Suppressor macrophage (primary cell): ENCODE measurements at places on chromosomes 12 and 14.
A peak's percentile ranks its signal among the peaks of the same experiment; 100 is the strongest.

GRCh38 chr14:76984787-76985375, 43.6 kb downstream of the IRF2BPL start:
- peak; percentile 5 for DNase-seq

GRCh38 chr12:103279444-103279843, 216.3 kb downstream of the C12orf42 start:
- no peak for DNase-seq

DNA sequence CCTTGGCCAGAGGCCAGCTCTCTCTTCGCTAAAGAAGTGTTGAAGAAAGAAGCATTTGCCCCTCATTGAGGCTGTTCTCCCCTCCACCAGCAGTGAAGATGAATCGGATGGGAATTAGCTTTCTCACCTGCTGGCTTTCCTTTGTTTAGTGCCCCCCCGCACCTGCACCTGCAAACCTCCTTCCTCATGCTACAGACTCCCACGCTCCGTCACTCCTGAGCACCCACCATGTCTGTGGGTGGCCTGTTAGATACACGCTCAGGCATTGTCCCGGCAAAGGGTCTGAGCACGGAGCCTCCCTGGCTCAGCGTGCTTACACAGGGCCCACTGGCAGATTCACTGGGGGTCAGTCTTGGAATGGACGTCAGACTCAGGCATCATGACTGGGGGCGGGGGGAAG, 121.6 kb downstream of the GLT1D1 start:
- no peak for DNase-seq

DNA sequence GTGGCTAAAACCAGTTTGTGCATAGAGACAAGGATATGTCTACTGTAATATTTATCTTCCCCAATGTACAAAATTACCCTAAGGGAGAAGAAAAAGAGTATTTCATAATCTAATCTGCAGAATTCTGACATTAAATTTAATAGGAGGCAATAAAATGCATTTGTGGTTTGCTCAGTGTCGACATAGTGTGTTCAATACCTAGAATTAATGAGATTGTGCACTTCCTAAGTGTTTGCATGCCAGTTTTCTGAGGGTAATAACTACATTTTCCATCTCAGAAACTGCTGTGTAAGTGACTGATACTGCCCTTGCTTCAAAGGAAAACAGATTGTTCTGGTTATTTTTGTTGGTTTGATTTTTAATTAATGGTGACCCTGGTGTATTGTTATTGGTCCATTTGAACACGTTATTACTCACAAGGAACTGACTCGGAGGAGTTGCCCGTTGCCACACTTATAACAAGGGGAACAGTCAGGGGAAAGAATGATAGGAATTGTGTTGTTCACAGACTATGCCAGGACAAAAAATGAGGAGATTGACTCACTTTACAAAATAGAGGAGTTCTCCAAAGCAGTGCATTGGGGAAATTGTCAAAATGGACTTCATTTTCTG, 960.3 kb upstream of the TMEM132C start:
- DNase-seq = no peak

- DNase-seq = peak; percentile 56
Measured at GRCh38 chr14:96363751-96364336, 518 bp downstream of the GSKIP start.

- peak; percentile 8 for DNase-seq
Measured at GRCh38 chr12:40336573-40337199, 111.9 kb downstream of the LRRK2 start.

DNA sequence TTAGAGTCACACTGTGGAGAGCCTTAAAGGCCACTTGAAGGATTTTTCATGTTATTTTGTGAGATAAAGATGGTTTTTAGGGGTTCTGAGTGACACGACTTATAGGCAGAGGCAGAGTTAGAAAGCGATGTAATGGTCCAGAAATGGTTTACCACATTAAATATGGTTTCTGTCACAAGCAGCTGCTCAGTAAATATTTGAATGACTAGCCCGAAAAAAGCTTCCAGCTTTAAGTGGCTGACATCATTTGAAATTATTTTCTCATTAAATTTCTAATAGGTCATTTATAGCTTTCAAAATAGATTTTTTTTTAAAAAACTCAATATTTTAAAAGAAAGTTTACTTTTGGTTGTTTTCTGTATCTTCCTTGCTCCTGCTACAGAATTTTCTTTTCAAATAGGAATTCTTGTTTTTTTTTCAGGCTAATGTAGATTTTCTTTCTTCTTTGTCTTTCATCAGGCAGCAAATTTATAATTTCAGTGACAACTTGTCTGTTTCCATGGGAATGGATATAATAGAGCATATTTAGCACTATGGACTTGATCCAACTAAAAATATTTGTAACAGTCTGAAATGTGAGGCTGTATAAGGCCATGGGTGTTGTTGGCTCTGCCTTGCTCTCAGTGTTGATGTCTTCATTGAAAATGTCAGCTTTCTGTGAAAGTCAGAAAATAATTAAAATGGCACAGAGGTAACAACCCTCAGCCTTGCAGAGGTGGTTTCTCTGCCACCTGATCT, 700.0 kb downstream of the TMTC2 start:
- no peak for DNase-seq

DNA sequence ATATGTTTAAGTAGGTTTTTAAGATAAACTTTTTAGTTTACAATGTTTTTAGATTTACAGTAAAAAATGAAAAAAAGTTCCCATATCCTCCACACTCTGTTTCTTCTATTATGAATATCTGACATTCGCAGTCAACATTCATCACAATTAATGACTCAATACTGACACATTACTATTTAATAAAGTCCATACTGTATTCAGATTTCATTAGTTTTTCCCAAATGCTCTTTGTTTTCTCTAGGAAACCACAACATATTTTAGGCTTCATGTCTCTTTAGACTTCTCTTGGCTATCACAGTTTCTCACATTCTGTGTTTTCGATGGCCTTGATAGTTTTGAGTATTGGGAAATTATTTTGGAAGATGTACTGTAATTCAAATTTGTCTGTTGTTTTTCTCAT, 399.8 kb downstream of the SLC6A15 start:
- no peak for DNase-seq

- no peak for DNase-seq
Measured at GRCh38 chr12:25788707-25789442, 169.6 kb upstream of the RASSF8 start.

- no peak for DNase-seq
Measured at GRCh38 chr14:68671909-68672308, 121.0 kb downstream of the ZFP36L1 start.

- no peak for DNase-seq
Measured at GRCh38 chr14:65432361-65432948, 19.9 kb downstream of the FUT8 start.

GRCh38 chr12:81295251-81295650, 217.4 kb downstream of the ACSS3 start:
- DNase-seq = no peak

- no peak for DNase-seq
Measured at GRCh38 chr14:85475113-85475512, 54.8 kb upstream of the FLRT2 start.

GRCh38 chr12:24695657-24696329, 253.1 kb downstream of the BCAT1 start:
- no peak for DNase-seq

DNA sequence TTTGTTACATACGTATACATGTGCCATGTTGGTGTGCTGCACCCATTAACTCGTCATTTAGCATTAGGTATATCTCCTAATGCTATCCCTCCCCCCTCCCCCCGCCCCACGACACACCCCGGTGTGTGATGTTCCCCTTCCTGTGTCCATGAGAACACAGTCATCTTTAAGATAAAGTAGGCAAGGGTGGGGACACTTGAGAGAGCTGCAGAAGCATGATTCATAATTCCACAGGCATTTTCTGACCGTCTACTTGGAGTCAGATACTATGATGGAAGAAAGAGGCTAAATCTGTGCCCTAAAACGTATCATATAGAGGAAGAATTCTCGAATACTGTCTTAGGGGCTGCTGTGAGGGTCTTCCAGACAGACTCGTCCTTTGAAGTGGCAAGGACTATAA, 145.9 kb upstream of the VASH1 start:
- no peak for DNase-seq

DNA sequence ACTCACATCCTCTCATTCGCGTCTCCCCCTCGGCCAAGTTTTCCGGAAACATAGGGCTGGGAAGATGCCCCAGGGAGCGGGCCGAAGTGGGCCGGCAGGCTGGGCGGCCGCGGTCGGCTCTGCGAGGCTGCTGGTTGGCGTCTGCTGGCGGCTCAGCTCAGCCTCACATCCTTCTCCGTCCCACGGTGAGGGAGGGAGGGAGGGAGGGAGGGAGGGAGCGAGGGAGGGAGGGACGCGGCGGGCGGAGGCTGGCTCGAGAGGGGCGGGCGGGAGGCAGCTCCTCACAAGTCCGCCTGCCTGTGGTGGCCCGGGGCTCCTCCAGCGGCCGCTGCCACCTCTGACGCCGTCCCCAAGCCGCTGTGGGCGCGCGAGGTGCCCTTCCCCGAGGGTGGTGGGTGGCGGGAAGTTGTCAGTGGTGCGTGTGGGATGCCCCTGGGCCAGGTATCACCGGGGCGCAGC, 93.8 kb downstream of the RFLNA start:
- peak; percentile 90 for DNase-seq

DNA sequence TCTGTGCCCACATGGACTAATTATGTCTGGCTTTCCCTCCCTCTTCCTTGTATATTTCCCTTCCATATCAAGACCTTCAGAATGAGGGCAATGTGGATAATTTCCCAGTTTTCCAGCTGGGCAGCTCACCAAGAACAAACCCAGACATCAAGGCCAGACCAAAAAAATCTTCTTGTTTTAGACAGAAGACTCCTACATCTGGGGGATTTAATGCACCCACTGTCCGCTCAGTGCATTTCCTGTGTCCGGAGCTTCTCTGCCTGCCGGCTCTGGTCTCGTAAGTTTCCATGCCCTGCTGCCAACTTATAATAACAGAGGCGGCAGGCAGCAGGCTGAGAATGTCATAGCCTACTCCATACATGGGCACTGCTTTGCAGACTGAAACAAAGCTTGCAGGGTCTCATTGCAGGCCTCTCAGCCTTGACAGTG, 207.2 kb upstream of the BCL2L14 start:
- no peak for DNase-seq

DNA sequence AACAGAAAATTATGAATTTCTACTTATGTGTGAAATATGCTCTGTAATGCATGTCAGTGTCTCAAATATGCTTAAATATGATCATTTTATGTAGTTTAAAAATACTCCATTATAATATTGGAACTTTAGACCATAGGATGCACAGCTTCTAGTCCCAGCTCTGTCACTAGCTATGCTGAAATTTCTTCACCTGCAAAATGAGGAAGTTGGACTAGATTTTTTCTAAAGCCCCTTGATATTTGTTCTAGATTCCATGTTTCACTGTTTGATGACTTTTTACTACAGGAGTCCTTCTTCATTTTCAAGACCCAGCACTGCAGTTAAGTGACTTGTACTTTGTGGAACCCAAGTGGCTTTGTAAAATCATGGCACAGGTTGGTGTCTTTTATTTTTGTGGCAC, 90.1 kb downstream of the LRRK2 start:
- DNase-seq = no peak

GRCh38 chr14:80426683-80427082, 215.4 kb upstream of the DIO2 start:
- DNase-seq = no peak

- DNase-seq = no peak
Measured at GRCh38 chr14:96079066-96079465, 39.9 kb downstream of the C14orf132 start.

DNA sequence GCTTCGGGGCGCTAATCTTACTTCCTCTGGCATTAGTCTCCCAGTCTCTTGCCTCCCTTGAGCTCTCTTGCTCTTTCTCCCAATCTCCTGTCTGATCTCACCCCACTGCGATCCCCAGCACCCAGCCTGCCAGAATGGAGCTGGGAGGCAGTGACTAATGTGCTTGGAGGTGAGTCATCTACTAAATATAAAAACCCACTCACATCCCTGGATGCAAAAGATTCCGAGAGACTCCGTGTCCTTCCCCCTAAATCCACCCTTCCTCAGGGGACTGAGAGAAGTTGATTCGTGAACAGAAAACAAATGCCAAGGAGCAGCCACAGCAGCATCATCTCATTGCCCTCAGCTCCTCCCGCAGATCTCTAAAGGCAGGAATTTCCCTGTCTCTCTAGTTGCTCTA, 45.7 kb upstream of the KCNA5 start:
- DNase-seq = no peak

GRCh38 chr12:100273782-100274181, 6.8 kb downstream of the SCYL2 start:
- no peak for DNase-seq

- no peak for DNase-seq
Measured at GRCh38 chr12:10554756-10555481, 49.2 kb downstream of the EIF2S3B start.

- no peak for DNase-seq
Measured at GRCh38 chr12:119378903-119379302, 44.4 kb downstream of the CCDC60 start.

- no peak for DNase-seq
Measured at GRCh38 chr12:46647034-46647433, 178.8 kb downstream of the SLC38A4 start.

- DNase-seq = no peak
Measured at GRCh38 chr14:53380052-53380866, 227.1 kb upstream of the DDHD1 start.

DNA sequence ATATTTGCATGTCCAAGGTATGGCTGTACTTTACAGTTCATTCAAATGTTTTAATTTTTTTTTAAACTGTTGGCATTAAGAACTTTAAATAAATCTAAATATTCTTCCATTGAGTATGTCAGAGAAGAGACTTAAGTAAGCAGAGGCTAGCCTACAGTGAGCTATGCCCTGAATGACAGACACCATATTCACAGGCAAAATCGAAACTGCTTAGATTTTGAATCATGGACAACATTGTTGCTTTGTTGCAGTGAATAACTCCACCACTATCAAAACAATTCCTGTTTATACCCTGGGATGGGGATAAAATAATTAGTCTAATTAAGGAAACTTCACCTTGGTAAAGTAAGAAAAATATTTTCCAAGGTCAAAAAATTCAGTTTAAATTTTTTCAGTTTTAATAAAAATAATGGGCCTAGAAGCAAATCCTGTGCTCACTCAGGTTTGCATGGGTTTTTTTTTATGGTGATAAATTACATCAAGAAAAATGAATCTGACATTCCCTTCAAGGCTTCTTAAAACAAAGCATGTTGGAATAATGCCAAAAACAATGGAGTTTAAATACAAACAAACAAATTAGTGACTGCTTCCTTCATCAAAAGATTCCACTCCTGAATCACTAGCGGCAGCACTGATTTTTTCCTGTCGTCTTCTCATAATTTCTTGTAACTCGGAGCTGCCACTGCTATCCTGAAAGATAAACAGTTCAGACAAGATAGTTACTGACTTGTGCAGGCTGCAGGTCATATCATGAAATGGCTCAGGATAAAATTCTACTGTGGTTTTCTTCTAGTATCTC, 168.2 kb downstream of the EPS8 start:
- DNase-seq = no peak

DNA sequence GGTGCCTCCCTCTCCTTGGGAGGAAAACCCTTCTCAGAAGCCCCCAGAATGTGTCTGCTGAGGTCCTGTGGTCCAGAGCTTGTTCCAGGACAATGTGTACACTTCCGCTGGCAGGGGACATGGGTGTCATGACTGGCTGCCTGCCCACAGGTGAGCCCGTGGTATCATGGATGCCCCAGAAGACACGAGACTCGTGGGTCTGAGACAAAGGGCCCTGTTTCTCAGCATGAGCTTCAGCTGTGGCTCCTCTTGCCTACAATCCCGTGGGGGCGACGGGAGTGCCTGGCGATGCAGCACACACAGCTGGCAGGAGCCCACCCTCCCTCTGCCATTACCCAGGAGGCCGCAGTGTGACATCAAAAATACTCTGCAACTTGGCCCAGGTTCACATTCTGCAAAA, 7.0 kb downstream of the TMEM121 start:
- no peak for DNase-seq

GRCh38 chr14:51776102-51776894, 84.1 kb upstream of the GNG2 start:
- DNase-seq = peak; percentile 65

GRCh38 chr14:54325766-54326165, 71.0 kb upstream of the CDKN3 start:
- no peak for DNase-seq
